ENCODE measurements at places on chromosomes 13 and 19.

DNA sequence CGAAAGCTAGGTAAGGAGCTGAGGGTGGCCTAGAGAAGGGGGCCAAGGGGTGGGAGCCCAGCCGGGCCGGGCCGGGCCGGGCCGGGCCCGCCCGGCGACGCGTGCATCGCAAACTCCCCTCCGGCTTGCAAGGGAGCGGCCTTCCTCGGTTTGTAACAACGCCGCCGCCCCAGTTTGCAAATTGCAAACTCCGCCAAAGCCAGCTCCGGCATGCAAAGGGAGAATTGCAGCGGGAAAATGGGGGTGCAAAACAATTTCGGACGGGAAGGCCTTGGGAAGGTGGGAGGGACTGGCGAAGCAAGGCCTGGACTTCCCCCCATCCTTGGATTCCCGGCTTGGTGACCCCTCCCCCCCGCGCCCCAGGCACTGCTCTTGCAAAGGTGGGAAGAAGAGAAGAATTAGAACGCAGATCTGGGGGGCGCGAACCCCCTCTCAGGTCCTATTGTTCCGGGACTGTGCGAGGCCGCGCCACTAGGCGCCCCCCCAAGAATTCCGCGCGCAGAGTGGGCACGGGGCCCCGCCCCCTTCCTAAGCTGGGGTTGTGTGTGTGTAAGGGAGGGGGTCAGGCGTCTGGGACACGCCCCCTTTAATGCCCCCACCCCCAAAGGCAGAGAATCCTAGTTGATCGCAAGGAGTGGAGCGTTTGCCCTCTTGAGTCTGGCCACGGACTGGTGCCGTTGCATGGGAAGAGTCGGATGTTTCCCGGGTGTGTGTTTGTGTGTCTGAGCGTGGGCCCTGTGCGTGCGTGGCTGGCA lies 926 bp downstream of the PRR12 start:
- peak; percentile 38 for DNase-seq

DNA sequence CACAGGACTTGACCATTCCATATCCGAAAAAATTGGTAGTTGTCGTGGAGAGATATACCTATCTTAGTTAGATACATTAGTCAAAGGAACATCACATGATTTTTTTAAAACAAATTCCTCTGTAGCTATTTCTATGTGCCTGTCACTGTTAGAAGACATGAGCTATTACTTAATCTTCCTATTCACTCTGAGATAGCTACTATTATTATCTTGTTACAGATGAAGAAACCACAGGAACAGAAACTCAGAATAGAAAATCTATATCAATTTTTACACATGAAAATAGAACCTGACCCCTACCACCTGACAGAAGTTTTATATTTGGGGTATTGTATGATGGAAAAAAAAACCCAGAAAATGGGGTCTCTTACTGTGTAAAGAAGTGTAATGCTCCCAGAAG lies 68.9 kb upstream of the TDRD3 start:
- DNase-seq = no peak

- DNase-seq = no peak
Observed at GRCh38 chr13:51007216-51007615, 97.6 kb downstream of the RNASEH2B start.

- no peak for DNase-seq
Observed at GRCh38 chr13:27403203-27403678, 21.2 kb upstream of the GTF3A start.

DNA sequence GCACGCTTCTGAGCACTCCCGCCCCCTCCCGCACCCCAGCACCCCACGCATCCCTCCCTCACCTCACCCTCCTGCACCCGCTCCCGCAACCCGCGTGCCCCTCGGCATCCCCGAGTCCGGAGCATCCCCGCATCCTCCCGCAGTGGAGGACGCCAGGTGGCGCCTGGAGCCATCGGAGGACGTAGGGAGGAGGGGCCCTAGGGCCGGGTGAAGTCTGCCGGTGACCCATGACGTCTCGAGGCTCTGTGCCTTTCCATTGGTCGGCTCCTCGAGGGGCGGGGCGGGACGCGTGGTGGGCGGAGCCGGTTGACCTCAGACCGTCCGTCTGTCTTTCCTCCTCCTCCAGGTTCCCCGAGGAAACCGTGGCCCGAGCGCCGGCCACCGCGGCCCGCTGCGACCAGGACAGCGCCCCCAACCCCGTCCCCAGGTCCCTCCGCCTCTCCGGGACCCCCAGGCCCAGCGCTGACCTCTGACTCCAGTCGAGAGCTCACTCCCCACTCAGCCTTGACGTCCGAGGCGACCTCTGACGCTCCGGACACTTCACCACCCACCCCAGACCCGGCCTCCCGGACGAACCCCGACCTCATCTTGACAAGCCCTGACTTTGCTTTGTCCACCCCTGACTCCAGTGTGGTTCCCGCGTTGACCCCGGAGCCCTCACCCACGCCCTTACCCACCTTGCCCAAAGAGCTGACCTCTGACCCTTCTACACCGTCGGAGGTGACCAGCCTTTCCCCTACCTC lies 19.9 kb downstream of the SBK2 start:
- peak; percentile 79 for DNase-seq

DNA sequence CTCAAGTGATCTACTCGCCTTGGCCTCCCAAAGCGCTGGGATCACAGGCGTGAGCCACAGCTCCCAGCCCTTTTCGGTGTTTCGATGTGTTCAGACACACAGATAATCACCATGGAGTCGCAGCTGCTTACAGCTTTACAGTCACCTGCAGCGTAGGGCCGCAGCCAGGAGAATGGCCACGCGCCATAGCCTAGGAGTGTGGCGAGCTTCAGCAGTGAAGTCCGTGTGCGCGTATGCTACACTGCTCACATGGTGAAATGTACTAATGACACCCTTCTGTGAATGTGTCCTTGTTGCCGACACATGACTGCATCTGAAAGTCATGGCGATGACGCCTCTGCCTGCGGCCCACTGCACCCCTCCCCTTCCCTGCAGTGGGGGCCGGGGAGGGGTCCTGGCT lies 23.6 kb downstream of the AP3D1 start:
- no peak for DNase-seq

DNA sequence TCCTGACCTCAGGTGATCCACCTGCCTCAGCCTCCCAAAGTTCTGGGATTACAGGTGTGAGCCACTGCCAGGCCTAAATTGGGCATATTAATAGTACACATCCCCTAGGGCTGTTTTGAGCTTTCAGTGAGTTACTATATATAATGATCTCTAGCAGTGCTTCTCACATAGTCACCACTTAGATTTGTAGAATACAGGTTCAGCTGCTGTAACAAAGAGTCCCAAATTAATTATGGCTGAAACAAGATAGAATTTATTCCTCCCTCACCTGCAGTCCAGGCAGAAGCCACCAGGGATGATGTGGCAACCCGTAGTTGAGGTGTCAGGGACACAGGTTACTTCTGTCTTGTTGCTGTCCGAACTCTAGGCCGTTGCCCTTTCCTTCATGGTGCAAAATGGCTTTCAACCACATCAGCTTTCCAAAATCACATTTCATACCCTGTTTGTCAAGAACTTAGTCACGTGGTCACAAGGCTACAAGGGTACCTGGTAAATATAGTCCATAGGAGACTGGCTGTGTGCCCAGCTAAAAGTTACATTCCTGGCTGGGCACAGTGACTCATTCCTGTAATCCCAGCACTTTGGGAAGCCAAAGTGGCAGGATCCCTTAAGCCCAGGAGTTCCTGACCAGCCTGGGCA lies 2.9 kb downstream of the PROSER3 start:
- DNase-seq = no peak

Measured in activated effector memory CD4-positive, alpha-beta T cell treated with Interleukin-2 at 50 U/mL for 16 hours (primary cell).